Muscle of arm (tissue), 14 donors: ENCODE measurements at places on chromosomes 6 and 20.

DNA sequence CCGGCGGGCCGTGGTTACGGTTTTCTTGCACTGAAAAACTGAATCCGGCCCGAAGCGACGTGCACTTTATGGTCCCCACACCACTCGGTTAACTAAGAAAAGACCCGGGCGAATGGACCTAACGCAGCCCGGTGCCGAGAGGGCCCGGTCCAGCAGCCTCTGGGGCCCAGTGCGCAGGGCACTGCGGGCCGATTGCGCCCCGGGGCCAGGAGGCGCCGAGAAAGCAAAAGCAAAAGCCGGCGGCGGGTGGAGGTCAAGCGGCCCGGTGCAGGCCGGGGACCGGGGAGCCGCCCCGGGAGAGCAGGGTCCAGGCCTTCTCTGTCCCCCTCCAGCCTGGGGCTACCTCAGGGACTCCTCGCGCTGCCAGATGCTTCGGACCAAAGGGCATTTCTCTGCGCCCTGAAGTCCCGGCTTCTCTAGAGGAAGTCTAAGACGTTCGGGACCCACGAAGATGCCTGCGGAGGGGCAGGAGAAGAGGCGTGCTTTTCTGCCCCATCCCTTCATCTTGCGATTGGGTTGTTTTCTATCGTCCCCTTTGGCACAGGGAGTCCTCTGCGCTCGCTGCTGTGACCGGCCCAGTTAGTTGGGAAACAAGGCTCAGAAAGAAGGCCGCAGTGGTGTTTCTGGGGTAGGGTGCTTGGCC, 4.4 kb downstream of the FOXF2 start:
- no peak for DNase-seq

DNA sequence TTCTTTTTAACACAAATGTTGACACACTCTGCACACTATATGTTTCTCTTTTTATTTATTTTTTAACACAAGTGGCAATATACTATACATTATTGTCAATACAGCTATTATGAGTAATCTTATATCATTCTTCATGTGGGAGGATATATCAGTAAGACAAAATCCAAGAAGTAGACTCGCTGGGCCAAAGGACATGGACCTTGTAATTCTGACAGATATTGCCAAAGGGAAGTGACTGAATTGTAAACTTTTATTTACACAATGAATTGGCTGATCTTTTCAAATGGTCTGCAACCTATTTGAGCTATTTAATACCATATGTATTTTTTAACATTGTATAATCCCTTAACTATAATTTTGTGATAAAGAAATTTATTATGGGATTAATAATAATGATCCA, 56.0 kb downstream of the CCDC170 start:
- no peak for DNase-seq

DNA sequence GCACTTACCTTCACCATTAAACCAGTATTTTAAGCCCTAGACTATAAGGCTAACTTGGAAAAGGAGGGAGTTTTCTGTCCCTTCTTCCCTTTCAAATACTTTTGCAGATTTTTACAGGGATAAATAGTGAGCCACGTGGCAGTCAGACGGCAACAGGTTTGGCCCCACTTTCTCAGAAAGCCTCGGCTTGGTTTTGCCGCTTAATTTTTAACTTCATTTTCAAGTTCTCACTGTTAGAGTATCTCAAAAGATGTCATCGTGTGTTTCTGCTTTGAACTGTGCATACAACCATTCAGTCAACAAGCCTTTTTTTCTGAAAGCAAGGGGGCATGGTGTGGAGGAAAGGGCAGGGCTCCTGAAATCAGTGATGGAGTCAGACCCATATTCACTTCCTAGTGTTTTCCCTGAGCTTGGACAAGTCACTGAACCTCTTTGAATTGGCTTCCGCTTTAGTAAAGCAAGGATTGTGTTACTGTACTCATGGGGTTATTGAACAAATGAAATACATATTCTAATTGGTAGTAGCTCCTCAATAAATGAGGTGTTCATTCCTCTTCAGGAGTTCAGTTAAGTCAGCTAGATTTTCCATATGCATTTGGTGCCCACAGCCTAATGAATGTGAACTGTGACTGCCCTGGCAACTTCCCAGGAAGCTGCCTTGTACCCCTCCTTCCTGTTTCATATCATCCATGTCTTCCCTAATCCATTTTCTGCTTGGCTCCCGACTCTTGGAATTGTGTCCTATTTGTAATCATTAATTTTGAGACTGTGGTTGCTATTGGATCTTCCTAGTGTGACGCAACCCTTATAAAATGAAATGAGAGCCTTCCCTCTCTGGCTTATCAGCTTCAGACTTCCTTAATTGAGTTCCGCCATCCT, at the start of gene SLC17A2:
TSS of gene SLC17A2 (minus strand) at position 160 of the 879 bp plus-strand sequence. CDS start 4,895 bp downstream, outside the sequence.
- no peak for DNase-seq

- no peak for DNase-seq
Measured at GRCh38 chr6:128567029-128567428, 46.6 kb upstream of the PTPRK start.

DNA sequence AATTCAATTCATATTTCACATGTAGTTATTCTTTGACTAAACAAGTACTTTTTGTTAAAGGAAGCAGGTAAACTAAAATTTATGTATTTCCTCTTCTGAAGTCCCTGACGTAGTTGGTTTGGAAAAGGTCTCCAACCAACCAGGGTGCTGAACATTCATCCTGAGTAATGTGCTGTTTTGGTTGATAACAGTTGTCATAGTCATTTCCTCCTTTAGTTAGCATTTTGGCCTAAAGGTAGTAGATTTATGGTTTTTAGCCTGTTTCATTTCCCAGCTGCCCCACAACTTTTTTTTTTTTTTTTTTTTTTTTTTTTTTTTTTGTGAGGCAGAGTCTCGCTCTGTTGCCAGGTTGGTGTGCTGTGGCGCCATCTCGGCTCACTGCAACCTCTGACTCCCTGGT, 382.8 kb upstream of the FLRT3 start:
- DNase-seq: no peak

GRCh38 chr6:145548933-145549648, 186.2 kb downstream of the EPM2A start:
- DNase-seq: no peak

DNA sequence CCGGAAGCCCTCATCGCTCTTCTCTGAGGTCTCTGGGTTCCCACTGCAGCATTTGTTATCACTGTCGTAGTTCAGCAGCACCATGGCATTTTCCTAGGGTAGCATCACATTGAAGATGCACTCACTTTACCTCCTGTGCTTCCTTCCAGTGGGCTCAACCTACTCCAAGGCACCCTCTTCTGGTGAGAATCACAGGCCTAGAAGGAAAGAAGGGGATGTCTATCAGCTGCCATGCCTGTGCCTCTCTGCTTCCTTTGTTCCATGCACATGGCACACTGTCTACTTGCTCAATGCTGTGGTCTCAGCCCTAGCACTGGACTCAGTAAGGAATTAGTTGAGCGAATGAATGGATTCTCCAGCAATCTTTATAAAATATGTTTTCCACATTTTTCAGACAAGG, 22.6 kb downstream of the CST4 start:
- DNase-seq: no peak

- DNase-seq: peak; percentile 51
Measured at GRCh38 chr6:148367411-148368024, 24.9 kb downstream of the SASH1 start.

DNA sequence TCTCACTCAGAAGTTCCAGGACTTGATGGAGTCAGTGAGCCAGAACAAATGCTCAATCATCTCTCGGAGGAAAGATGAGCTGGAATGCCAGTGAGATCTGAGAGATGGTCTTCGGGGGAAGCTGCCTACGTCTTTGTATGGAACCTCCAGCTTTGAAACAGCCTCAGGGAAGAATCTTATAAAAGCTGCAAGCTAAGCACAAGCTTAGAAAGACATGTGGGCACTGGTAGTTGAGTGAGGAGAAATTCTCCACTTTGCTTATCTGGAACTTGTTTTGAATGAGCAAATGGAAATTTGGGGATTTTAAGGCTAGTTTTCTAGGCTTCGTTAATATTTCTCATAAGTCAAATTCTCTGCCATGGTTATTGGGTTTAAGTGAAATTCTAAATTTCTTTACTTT, 594.4 kb downstream of the QKI start:
- DNase-seq: no peak

DNA sequence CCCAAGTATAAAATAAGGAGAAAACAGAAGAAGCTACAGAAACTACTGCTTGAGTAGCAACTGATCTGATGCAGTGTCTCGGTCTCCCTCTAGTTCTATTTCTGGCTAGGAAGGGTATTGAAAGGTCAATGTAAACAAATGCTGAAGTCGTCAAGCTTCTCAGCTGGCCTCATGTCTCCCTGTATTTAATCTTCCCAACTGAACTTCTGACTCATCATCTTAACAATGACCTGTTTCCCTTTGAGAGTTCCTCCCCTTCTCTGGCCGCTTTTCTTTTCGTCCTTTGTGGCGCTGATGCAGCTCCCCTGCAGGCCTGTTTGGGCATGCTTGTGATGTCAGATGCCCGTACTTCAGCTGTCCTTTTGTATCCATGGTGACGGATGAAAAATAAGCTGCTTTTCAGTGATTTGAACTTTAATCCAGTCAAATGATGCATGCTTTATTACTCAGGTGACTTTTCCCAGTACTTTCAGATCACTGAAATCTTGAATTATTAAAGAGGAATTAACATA, 7.8 kb upstream of the LCA5 start:
- DNase-seq: peak; percentile 81

GRCh38 chr20:48463916-48464315, 363.9 kb downstream of the PREX1 start:
- peak; percentile 20 for DNase-seq

GRCh38 chr6:57298741-57299140, 18.7 kb upstream of the PRIM2 start:
- no peak for DNase-seq

DNA sequence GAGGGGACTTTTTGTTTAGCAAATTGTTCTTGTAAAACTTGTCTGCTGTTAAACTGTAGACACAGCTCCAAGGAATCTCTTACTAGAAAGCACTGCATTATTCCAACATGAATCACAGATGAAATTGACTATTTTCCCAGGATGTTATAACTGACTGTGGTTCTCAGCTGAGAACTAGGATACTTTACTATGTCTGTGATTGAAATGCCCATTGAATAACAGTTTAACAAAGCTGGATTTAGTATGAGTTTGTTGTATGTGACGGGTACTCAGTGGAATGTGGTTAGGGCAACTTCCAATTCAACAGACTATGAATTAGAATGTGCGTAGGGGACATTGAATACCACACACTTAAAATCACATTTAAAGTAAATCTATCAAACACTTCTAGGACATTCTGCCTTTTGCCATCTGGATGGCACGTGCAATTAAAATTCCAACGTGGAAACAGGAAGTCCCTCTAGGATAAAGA, 193.4 kb upstream of the PREP start:
- DNase-seq: peak; percentile 23

DNA sequence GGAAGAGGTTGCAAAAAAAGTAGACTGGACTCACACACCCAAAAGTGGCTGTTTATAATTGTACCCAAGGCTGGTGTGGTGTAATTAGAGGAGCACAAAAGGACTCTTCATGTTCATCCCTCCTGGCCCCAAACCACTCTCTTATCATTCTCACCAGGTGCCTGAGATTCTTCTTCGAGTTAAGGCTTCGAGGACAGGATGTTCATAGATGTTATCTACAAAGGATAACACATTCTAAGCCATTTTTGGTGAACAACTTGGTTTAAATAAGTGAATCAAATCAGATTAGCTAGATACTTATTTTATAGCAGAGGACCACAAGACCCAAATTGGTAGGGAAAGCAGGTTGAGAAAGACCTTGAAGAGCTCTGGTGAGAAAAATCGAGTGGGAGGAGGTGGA, 73.1 kb upstream of the SUPT3H start:
- no peak for DNase-seq

DNA sequence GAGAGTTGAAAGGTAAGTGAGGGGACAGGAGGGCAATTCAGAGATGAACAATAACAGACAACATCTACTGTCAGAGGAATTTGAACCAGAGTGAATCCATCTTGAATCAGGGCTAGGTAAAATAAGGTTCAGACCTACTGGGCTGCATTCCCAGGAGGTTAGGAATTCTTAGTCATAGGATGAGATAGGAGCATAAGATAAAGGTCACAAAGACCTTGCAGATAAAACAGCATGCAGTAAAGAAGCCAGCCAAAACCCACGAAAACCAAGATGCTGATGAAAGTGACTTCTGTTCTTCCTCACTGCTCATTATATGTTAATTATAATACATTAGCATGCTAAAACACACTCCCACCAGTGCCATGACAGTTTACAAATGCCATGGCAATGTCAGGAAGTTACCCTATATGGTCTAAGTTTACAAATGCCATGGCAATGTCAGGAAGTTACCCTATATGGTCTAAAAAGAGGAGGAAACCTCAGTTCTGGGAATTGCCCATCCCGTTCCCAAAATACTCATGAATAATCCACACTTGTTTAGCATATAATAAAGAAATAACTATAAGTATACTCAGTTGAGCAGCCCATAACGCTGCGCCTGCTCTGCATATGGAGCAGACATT, 248.5 kb downstream of the HAO1 start:
- no peak for DNase-seq

DNA sequence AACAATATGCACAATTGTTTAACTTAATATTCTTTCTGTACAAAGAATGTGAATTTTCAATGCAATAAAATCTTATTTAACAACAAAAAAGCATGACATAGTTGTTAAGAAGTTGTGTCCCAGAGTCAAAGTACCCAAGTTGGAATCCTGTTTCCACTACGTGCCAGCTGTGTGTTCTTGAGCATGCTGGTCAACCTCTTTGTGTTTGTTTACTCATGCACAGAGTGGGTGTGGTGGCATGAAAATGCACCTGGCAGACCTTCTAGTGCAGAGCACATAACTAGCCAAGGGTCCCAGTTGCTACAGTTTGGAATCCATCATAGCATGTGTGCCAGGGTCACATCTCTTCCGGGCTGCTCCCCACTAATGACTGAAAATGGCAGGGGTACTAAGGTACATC, 24.7 kb upstream of the MOCS1 start:
- DNase-seq: no peak

- DNase-seq: no peak
Measured at GRCh38 chr6:34459899-34460593, 5.8 kb upstream of the PACSIN1 start.

DNA sequence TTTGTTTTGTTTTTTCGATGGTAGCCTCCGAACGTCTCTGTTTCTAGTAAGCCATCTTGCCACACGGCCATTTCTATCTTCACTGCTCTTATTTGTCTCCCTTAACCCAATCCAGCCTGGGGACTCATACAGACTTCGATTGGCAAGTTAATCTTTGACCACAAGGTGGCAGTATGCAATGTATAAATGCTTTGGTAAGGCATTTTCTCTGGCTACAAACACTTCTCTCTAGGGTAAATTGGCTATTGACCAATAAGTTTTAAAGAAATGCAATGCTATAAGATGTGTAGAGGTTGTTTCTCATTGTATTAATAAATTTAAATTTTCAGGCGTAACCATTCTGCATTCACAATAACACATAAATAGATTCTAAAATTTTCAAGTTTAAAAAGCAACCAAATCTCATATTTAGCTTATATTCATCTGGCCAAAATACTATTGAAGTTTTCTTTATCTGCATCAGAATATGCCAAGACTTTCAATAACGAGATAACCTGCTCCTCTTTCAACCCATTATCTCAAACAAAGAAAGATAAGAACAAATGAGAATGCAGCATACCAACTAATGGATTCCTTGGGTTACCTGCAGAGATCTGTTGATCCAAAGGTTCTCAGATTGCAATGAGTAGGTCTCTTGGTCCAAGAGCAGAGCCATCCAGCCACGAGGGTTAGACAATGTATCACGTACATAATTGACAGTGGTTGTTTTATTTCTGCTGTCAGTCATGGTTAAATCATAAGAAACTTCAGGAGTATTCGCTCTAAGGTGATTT, 231.9 kb downstream of the PKHD1 start:
- DNase-seq: peak; percentile 38

GRCh38 chr20:45934046-45934585, 367 bp upstream of the PCIF1 start:
- peak; percentile 77 for DNase-seq

GRCh38 chr6:113908801-113909200, 51.7 kb downstream of the MARCKS start:
- DNase-seq: no peak
